Tibial artery (tissue), 4 donors: ENCODE measurements at places on chromosomes 1 and 21.

- H3K4me1 ChIP-seq: peaks cover 3% of the 10 kb centered on the region
- no peak overlapping the region for H3K4me3 ChIP-seq
- H3K36me3 ChIP-seq: peaks cover 35% of the 10 kb centered on the region
Observed at GRCh38 chr1:16122350-16122881, 33.5 kb downstream of the EPHA2 start.

- H3K36me3 ChIP-seq: no peaks in the 10 kb centered on the region
- DNase-seq: no peak
- no peaks in the 10 kb centered on the region for H3K4me1 ChIP-seq
- H3K4me3 ChIP-seq: no peak overlapping the region
Observed at GRCh38 chr1:66137235-66137634, 344.5 kb downstream of the PDE4B start.

DNA sequence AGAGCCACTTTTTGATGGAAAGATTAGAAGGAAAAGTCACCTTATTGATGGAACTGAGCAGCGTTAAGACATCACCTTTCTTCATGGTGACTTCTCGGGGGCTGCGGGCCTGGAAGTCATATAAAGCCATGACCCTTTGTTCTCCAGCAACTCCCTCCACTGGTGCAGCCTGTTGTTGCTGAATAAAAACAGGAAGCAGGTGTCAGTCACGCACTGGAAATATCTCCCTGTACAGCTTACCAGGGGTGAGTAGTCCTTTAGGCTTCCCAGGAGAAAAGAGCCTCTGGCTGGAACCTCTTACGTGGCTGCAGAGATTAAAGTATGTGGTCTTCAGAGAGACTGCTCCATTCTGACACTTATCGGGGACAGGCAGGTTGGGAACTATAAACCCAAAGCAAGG, 31.9 kb downstream of the SPTA1 start:
- H3K4me3 ChIP-seq: no peak overlapping the region
- no peak overlapping the region for H3K27ac ChIP-seq
- no peaks in the 10 kb centered on the region for H3K4me1 ChIP-seq

DNA sequence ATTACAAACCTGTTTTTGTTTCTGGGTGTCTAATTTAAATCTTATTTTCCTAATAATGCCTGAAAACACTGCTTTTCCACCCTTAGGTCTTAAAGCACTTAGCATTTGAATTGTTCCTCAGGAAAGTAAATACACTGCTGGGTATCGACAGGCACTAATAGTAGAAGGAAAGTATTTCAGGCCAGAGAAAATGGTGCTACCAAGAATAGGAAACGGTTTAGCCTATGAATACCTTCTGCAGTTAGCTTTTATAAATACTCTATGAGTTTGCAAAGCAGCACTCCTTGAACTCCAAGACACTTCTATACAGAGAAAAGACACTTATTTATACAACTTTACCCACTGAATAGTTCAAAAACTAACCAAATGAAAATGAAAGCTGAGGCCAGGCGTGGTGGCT, 6.8 kb downstream of the FUBP1 start:
- DNase-seq: no peak
- H3K36me3 ChIP-seq: peaks cover 24% of the 10 kb centered on the region
- H3K4me3 ChIP-seq: no peak overlapping the region
- H3K27ac ChIP-seq: no peak overlapping the region
- H3K27me3 ChIP-seq: no peaks in the 10 kb centered on the region

DNA sequence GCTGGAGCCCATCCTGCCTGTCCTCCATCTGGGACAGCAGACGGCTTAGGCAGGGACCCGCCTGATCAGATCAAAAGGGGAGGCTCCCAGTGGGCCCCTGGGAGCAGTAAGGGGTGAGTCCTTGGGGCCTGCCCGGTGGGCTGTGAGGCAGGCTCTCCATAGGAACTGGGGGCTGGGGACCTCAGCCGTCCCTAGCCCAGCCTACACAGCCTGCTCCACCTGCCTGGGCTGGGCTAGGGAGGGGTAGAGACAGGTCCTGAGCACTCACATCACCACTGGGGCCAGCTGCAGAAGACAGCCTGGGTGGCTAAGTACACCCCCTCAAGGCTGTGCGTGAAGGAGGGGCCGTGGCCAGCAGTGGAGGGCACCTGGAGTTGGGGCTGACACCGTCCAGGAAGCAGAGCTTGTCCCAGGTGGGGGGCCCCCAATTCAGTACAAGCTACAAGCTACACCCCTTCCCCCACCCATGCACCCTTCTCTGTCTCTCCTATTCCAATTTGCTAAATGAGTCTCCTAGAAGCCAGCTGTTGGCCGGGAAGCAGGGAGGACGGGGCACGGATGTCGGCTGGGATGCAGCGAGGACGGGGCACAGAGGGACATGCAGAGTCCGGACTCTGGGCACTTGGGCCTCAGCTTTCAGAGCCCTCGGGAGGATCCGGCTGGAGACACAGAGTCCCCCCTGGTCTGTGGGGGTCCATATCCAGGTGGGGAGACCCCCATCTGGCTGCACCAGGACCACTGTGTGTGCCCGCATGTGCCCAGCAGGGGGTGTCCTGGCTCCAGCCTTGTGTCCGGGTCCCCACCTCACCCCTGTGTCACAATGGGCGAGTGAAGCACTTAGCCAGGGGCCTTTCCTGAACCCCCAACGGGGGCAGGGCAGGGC, 1.7 kb downstream of the ISG15 start:
- no peaks in the 10 kb centered on the region for H3K27me3 ChIP-seq
- peak overlapping the region; percentile 57 for H3K4me3 ChIP-seq
- H3K36me3 ChIP-seq: no peaks in the 10 kb centered on the region
- H3K4me1 ChIP-seq: peaks cover 15% of the 10 kb centered on the region

- no peaks in the 10 kb centered on the region for H3K27me3 ChIP-seq
- no peak overlapping the region for H3K27ac ChIP-seq
- peaks cover 8% of the 10 kb centered on the region for H3K4me1 ChIP-seq
- no peaks in the 10 kb centered on the region for H3K36me3 ChIP-seq
Observed at GRCh38 chr1:3297756-3298155, 156.7 kb upstream of the ARHGEF16 start.
